ENCODE measurements at places on chromosomes 11 and 22.

- no peak for DNase-seq
Measured at GRCh38 chr11:643849-644738, 7.0 kb downstream of the DRD4 start.

GRCh38 chr11:6646918-6647679 is 8.5 kb downstream of the DCHS1 start:
- DNase-seq = no peak

DNA sequence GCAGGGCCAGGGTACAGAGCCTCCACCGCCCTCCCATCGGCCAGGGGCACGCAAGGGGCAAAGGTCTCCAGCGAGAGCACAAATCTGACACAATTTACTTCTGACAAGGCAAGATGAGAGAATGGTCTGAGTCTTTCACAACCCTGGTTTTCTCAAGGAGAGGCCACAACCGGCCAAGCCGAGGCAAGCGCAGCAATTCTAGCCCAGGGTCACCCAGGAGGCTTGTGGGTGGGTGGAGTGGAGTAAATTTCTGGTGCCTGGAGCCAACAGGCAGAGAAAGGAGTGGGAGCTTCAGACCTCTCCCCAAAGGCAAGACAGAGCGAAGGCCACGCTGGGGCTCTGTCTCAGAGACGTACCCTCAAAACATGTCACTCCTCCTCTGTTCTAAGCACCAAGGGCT is 9.3 kb downstream of the LARGE2 start:
- DNase-seq = no peak

DNA sequence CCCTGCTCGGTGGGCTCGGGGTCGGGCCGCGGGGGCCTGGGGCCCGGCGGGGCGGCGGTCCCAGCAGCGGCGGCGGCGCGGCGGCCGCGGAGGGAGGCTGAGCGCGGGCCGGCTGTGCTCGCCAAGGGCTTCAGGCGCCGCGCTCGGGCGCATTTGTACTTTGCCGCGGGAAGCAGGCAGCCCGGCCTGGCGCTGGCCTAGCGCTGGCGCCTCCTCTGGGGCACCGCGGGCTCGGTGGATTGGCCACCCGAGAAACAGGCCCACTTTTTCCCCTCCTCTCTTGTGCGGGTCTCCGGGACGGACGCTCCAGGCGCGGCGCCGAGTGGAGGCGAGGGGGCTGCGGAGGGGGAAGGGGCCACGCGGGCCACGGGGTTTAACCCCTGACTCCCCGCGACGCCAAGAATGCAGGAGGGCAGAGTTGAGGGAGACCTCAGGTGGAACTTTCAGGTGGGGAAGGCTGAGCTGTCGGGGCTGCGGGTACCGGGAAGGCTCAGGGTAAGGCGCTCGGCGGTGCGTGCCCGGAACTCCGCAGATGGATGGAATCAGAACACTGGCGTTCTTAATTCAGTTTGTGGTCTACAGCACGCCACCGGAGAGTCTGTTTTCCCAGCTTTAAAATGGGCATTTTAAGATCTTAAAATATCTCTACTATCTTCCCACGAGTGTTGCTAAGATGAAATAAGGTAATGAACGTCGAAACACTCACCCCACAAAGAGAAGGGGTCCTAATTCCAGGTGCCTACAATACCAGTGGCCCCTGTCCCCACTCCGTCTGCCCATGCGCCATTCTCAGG is at the start of gene CHRDL2:
TSS of gene CHRDL2 (minus strand) at position 126 of the 794 bp plus-strand sequence. CDS start 538 bp downstream, outside the sequence.
- no peak for DNase-seq
